ENCODE measurements at places on chromosomes 3 and 15.

- DNase-seq, result no peak
Observed at GRCh38 chr15:67157521-67158252, 92.3 kb downstream of the SMAD3 start.

GRCh38 chr3:81874738-81875137, 113.3 kb upstream of the GBE1 start:
- no peak for DNase-seq

- DNase-seq, result no peak
Observed at GRCh38 chr15:69608661-69609060, 156.0 kb downstream of the RPLP1 start.

- DNase-seq, result no peak
Observed at GRCh38 chr3:171729452-171730334, 80.6 kb downstream of the PLD1 start.

DNA sequence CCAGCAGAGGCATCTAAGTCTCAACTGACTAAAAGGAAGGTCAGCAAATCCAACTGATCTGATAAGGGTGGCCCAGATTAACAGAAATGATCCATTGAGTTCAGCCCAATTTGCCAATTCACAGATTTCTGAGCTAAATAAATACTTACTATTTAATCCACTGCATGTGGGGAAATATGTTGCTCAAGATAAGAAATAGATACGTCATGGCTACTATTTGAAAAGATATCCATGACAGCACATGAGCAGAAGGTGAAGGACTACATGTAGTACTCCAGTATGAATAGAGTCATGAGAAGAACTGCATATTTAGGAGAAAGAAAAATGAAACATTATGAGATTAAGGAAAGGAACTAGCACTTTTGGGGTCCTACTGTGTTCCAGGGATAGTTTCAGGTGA, 332.4 kb downstream of the ARPP21 start:
- no peak for DNase-seq

DNA sequence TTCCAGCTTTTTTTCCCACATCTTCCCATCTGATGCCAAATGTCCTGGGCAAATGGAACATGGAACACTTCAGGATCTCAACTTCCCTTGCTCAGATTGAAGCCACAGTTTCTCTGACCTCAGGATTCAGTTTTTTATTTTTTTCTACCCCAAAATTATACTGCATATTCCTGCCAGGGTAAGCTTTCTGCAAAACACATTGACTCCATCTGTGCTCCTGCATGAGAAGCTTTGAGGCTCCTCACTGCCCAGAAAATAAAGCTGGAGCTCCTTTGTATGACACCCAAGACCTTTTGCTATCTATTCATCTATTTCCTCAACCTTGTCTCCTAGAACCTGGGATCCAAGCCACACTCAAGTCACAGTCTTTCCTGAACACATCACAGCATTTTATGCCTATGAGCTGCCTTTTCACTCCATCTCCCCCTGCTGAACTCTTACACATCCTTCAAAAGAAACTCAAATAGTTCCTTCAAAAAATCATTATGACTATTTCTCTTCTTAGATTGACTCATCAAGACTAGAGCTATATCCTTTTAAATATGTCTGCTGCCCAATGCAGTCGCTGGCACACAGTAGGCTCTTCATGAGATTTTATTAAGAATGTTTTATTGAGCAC, 57.4 kb upstream of the PSMD6 start:
- no peak for DNase-seq

DNA sequence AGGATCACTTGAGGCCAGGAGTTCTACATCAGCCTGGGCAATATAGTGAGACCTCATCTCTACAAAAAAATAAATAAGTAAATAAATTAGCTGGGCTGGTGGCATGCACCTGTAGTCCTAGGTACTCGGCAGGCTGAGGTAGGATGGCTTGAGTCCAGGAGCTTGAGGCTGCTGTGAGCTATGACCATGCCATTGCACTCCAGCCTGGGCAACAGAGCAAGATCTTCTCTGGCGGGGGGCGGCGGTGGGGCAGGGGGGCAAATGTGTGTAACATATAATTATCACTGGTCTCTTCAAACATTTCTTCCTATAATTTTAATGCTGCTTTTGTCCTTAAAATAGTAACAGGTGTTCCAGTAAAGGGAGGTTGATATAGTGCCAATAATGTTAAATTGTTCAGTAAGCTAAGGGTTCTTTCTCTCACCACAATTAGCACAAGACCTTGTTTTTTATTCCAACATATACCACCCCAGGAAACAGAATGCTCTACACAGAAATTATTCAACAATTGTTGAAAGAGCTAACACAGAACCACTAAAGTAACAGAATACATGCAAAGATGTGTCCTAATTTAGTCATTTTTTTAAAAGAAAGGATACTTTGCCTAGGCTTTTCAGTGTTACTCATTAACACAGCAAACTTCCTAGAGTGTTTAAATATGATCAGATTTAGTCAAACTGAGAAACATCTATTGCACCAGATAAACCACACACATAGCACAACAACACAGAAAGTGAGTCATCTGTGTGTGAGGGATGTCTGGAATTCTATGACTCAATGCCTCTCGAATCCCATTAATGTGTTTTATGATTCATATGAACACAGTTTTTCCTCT, 29.1 kb downstream of the ANKRD28 start:
- peak; percentile 18 for DNase-seq

Data from CD4-positive, alpha-beta T cell treated with Interleukin-2 at 100 ng/mL for 4 hours (primary cell).